ENCODE measurements at places on chromosomes 4 and X. TPM values are rescaled to one million over a fixed set of nuclear protein-coding genes. Genes with fewer than 3 reads are reported as not detected.

ZNF732 gene
- total RNA-seq = 5.1 TPM

WNK3 gene
- 30.7 TPM for total RNA-seq

DNA sequence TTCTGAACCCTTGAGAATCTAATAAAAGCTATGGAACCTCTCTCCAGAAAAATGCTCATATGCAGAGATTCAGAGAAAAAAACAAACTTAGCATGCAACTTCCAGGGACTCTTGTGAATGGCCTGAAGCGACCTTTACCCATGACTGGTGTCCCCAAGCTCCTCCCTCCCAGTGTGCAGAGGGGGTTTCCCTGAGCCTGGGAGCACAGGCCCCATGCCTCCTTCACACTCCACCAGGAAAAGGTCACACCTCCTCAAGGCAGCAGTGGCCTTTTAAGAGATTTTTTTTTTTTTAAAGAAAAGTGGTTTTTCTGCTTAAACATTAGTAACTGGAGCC, 13.3 kb upstream of the UBA6 start:
- no peak for DNase-seq
- H3K4me1 ChIP-seq = peaks cover 24% of the 10 kb centered on the region
- peaks cover 5% of the 10 kb centered on the region for H3K36me3 ChIP-seq

SYP gene
- 10.8 TPM for total RNA-seq

DNA sequence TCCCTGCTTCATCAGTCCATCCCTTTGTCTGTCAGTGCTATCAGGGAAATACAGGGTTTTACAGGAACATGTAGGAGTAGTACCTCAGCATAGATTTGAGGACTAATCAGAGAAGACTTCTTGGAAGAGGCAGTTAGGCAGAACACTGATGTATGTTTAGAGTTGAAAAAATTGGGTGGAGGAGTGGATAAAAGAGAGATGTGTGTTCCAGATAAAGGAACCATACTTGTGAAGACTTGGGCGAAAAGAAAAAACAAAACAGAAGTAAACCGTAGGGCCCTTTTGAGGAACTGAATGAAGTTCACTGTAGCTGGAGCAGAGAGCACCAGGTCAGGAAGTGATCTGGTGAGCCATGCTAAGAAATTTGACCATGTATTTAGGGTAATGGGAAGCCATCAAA, 32.3 kb downstream of the AFF1 start:
- no peak overlapping the region for H3K4me3 ChIP-seq
- peaks cover 5% of the 10 kb centered on the region for H3K4me1 ChIP-seq
- H3K36me3 ChIP-seq = no peaks in the 10 kb centered on the region
- no peak overlapping the region for H3K27ac ChIP-seq
- H3K27me3 ChIP-seq = no peaks in the 10 kb centered on the region

PTCHD1 gene
- 0.32 TPM for total RNA-seq

DNA sequence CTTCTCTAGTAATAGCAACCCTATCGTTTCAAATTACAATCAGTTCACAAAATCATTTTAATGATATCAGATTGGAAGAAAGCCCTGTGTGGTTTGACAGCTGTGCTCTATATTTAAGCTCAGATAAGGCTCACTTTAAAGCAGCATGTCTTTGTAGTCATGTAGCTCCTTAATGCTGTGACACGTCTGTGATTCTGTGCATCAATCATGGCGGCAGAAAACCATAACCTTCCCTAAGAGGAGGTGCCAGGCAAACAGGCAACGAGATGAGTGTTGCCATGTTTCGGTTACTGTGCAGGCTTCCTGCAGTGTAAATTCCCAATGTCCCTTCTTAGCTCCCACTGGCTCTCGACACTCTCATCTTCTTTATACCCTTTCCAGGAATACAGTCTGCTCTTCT, 212.7 kb downstream of the GRID2 start:
- H3K4me3 ChIP-seq = no peak overlapping the region
- H3K27me3 ChIP-seq = no peaks in the 10 kb centered on the region
- H3K27ac ChIP-seq = no peak overlapping the region

GPR34 gene
- total RNA-seq = not detected

CT47B1 gene
- not detected for total RNA-seq

GRCh38 chr4:89316931-89317366, 9.3 kb upstream of the GPRIN3 start:
- no peaks in the 10 kb centered on the region for H3K36me3 ChIP-seq
- peaks cover 5% of the 10 kb centered on the region for H3K4me1 ChIP-seq
- peaks cover 2% of the 10 kb centered on the region for H3K27me3 ChIP-seq
- H3K27ac ChIP-seq = no peak overlapping the region
- H3K4me3 ChIP-seq = no peak overlapping the region

COL4A5 gene
- 96.9 TPM for total RNA-seq

GRCh38 chr4:73248821-73249220, 9.8 kb downstream of the ANKRD17 start:
- H3K4me1 ChIP-seq = peaks cover 18% of the 10 kb centered on the region
- DNase-seq = no peak
- peaks cover 15% of the 10 kb centered on the region for H3K36me3 ChIP-seq
- H3K27me3 ChIP-seq = no peaks in the 10 kb centered on the region
- H3K4me3 ChIP-seq = no peak overlapping the region
- no peak overlapping the region for H3K27ac ChIP-seq

DNA sequence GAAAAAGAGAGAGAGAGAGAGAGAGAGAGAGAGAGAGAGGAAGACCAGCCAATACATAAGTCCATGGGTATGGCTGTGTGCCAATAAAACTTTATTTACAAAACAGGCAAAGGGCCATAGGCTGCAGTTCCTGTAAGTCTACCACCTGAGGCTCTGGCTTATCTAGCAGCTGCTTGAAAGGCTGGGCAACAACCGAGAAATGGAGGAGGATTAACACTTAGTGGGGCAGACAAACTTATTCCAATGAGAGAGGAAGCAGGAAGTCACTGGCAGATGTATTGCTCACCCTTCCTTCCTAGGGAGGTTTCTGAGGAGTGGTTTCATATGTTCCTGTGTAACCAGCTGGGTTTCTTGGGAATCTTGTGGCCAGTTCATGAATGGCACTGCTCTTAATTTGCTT, 4.7 kb upstream of the GPR143 start:
- no peak overlapping the region for H3K27ac ChIP-seq
- H3K27me3 ChIP-seq = peaks cover 10% of the 10 kb centered on the region
- H3K4me1 ChIP-seq = peaks cover 3% of the 10 kb centered on the region
- peaks cover 3% of the 10 kb centered on the region for H3K36me3 ChIP-seq
- no peak overlapping the region for H3K4me3 ChIP-seq
- DNase-seq = no peak

- no peak overlapping the region for H3K27ac ChIP-seq
- H3K27me3 ChIP-seq = no peaks in the 10 kb centered on the region
- no peak for DNase-seq
These were observed 33.5 kb upstream of the ITM2A start for GRCh38 chrX:79400623-79401022.

GRCh38 chrX:131734621-131735020, 190.7 kb downstream of the OR13H1 start:
- peaks cover 26% of the 10 kb centered on the region for H3K36me3 ChIP-seq
- no peaks in the 10 kb centered on the region for H3K4me1 ChIP-seq
- H3K27me3 ChIP-seq = no peaks in the 10 kb centered on the region
- DNase-seq = no peak
- no peak overlapping the region for H3K27ac ChIP-seq
- H3K4me3 ChIP-seq = no peak overlapping the region

DNA sequence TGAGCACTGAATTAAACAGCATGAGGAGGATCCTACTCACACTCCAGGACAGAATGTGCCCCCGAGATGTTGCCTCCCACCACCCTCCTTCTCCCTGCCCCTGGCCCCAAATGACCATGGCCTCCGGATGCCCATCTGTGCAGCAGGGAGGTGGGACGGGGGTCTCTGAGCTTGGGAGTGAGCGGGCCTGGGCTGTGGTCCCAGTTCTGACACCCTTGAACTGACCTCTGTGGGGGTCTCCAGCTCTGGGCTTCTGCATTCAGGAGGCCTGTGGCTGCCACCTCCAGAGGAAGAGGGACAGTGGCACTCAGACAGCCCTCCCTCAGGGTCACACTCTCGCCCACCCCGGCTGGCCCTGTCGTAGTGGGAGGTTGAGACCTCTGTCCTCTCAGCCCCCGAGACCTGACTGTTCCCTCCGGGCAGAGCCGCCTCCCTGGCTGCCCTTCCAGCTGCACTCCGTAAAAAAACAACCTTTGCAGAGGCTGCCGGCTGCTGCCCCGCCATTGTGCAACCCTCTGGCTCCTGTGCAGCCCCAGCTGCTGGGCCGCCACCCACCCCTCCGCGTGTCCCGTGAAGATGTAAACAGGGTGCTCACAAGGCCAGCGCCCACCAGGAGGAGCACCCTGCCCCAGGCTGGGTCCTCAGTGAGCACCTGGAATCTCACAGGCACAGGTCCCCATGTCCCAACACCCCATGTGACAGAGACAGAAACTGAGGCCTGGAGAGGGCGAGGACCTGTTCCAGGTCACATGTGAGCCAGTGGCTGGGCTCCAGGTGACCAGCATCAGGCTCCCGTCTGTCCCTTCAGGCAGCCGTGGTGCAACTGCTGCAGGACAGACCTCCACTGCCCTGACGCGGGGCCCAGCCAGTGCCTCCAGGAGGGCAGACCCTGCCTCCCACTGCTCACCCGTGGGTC, 39.6 kb downstream of the HTRA3 start:
- no peaks in the 10 kb centered on the region for H3K27me3 ChIP-seq
- no peak overlapping the region for H3K27ac ChIP-seq
- no peaks in the 10 kb centered on the region for H3K36me3 ChIP-seq
- H3K4me3 ChIP-seq = no peak overlapping the region
- no peak for DNase-seq

- H3K4me3 ChIP-seq = peak overlapping the region; percentile 36
- H3K4me1 ChIP-seq = peaks cover 46% of the 10 kb centered on the region
- peaks cover 6% of the 10 kb centered on the region for H3K27me3 ChIP-seq
- peaks cover 49% of the 10 kb centered on the region for H3K36me3 ChIP-seq
- DNase-seq = no peak
These were observed 3.5 kb downstream of the MRFAP1L1 start for GRCh38 chr4:6706173-6706572.

C4orf36 gene
- total RNA-seq = 3.2 TPM

GAGE12F gene
- not detected for total RNA-seq

DNA sequence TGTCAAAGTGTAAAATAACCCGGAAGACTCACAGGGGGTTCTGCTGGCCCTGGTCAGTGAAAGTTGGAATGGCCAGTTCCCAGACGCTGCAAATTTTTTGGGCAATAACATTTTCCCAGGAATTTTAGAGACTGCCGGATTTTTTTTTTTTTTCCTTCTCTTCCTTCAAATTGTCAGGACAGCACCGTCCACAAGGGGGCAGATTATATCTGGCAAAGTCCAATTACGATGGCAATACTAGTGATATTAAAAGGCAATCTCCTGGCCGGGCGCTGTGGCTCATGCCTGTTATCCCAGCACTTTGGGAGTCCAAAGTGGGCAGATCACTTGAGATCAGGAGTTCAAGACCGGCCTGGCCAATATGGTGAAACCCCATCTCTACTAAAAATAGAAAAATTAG, 20.5 kb downstream of the SLC25A5 start:
- no peaks in the 10 kb centered on the region for H3K27me3 ChIP-seq
- peak; percentile 42 for DNase-seq
- H3K4me1 ChIP-seq = no peaks in the 10 kb centered on the region
- no peak overlapping the region for H3K27ac ChIP-seq

- H3K27ac ChIP-seq = no peak overlapping the region
- H3K4me3 ChIP-seq = no peak overlapping the region
These were observed 53.5 kb downstream of the FAM114A1 start for GRCh38 chr4:38921151-38921550.
